ENCODE measurements at places on chromosomes 12 and 14.

GRCh38 chr14:92582706-92583452, 69.3 kb downstream of the RIN3 start:
- DNase-seq, result no peak

GRCh38 chr12:102095677-102096263, 24.1 kb downstream of the NUP37 start:
- peak; percentile 13 for DNase-seq

DNA sequence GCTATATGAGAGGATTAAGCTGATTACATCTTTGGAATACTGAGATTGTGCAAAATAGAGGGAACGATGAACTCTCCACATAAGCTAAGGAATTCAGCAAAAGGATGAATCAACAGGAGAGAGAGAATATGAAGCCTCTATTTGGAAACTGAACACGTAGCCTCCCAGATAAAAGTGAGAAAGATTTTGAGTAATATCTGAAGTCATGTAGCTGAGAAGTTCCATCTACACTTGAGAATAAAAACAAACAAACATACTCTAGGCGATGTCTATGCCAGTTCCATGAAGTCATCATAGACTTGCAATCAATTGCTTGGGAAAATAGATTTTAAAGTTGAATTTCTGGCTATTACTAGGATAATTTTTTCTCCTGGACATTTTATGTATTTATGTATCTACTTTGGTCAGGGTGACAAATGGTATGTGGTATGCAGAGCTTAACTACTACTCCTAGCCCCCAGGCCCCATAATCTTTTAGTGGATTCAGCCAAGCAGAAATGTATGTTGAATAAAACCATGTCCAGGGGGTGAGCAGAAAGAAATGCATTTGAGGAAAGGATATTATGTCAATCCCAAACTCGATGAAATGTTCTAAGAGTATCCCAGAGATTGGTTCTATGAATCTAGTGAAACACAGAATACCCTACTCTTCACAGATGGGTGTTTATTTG, 627.4 kb downstream of the DIO2 start:
- no peak for DNase-seq

GRCh38 chr12:3670083-3670620, 82.8 kb downstream of the CRACR2A start:
- DNase-seq, result no peak

DNA sequence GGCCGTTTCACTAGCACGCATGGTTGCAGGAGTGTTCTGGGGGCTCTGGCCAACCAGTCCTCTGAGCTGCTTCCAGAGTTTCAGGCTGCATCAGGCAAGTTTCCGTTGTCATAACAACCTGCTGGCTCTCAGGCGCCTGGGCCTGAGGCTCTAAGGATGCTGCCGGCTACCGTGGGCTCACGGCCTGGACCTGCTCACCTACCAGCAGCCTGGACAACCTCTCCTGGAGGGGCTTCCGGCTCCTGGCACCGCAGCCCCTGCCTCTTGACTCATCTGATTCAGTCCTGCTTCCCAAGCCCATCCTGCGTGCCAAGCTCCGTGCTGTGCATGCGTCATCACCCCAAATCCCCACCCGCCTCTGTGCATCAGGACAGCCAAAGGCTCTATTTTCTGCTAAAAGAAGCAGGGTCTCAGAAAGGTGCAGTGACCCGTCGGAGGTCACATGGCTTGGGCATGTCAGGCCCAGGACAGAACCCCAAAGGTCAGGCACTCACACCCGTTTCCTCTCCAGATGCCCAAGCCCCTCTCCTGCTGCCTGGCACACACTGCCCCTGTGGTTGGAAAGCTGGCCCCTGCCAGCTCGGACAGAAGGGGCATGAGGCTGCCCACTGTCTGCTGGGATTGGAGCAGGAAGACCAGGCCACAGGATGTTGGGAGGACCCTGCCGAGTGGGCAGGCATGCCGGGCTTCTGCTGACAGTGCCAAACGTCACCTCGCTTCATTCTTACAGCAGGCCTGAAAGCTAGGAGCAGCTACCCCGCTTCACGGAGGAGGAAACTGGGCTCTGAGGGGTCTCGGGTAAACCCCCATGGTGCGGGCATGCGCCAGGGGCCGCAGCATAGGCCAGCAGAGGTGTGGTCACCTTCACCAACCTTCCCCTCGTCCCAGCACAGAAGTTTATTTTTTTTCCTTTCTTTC, 5.7 kb downstream of the BEGAIN start:
- DNase-seq, result no peak
